Lower lobe of right lung (tissue), 2 donors: ENCODE measurements at places on chromosomes 13 and 19. TPM values are rescaled to one million over a fixed set of nuclear protein-coding genes. Genes with fewer than 3 reads are reported as not detected.
A peak's percentile ranks its signal among the peaks of the same experiment; 100 is the strongest.

The TMEM147 gene
- total RNA-seq: 81.6 TPM

- no peak overlapping the region for H3K27ac ChIP-seq
- peak; percentile 73 for DNase-seq
- H3K4me3 ChIP-seq: no peak overlapping the region
- no peaks in the 10 kb centered on the region for H3K27me3 ChIP-seq
- peaks cover 3% of the 10 kb centered on the region for H3K36me3 ChIP-seq
Measured at GRCh38 chr19:8585894-8586750, 8.9 kb upstream of the MYO1F start.

- H3K36me3 ChIP-seq: no peaks in the 10 kb centered on the region
- H3K4me1 ChIP-seq: peaks cover 34% of the 10 kb centered on the region
- DNase-seq: no peak
- H3K27ac ChIP-seq: no peak overlapping the region
Measured at GRCh38 chr19:46907880-46908279, 47.1 kb downstream of the ARHGAP35 start.

The DACH1 gene
- 8.1 TPM for total RNA-seq
